Body of pancreas (tissue), 4 donors: ENCODE measurements at places on chromosomes 11 and 22. TPM values are rescaled to one million over a fixed set of nuclear protein-coding genes. Genes with fewer than 3 reads are reported as not detected.
A peak's percentile ranks its signal among the peaks of the same experiment; 100 is the strongest.

DNA sequence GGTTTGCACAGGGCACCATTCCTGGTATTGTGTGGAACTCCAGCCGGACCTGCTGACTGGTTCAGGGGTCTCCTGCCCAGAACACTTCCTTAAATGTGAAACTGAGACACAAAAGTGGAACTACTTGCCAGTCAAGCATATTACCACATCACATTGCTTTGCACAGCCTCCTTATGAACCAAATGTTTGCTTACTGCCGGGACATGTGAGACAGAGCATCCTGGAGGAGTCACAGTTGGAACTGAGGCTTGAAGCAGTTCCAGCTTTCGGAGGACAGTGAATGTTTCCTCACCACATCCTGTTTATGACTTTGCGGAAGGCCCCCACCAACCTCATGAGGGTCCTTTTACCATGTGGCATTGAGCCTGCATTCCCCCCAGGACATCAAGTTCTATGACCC is 105.8 kb upstream of the ARHGAP42 start:
- peak; percentile 22 for DNase-seq

- DNase-seq, result no peak
These were observed 109.9 kb upstream of the CADM1 start for GRCh38 chr11:115613986-115614632.

DNA sequence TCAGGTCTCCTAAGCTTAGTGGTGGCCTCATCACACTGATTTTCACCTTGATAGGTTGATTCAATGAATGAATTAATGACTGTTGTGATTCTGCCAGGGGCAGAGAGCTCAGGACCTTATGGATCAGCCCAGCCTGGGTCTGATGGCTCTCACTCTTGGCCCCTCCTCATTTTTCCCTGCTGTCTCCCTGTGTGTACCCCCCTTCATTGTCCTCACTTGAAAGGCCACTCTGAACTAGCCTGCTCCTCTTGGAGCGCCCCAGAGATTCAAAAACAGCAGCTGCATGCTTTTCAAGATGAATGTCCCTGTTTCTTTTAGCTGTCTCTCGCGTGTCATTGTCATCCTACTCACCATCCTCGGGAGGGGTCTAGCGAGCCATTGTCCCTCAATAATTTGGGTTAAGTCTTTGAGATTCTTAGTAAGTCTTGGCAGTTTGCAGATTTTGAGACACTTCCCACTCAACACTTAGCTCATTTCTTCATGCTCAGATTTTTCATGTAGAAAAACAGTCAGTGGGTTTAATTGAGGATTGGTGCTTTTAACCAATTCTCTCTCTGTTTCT is 42.5 kb upstream of the MICAL2 start:
- DNase-seq, result no peak

- no peak for DNase-seq
These were observed 7.7 kb upstream of the TCF20 start for GRCh38 chr22:42277988-42278776.

- DNase-seq, result peak; percentile 93
These were observed at the start of gene PIK3IP1 for GRCh38 chr22:31292236-31292989. Gene PIK3IP1, minus strand, starts transcription at chr22:31292488. Its CDS starts 144 bp downstream, at chr22:31292344.

GRCh38 chr11:77250881-77251640 is 50.4 kb downstream of the GDPD4 start:
- no peak for DNase-seq

- peak; percentile 64 for DNase-seq
These were observed 12.6 kb upstream of the MAPK8IP1 start for GRCh38 chr11:45872651-45873356.

- no peak for DNase-seq
These were observed 28.7 kb downstream of the AMOTL1 start for GRCh38 chr11:94796863-94797262.

DNA sequence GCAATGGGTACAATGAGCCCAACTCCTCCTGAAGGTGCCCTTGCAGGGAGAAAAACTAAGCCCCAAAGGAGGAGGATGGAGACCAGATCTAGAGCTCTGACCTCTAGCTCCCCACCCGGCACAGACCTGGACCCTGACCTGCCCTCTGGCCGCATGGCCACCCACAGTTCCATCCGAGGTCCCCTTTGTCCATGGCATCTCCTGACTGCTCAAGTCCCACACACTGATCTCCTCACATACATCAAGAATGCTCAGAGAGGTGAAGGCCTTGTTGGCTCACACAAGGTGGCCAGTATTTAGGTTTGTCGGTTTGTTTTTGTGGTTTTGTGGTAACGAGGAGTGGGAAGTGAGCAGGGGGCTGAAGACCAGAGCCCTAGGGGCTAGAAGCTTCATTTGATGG is 423.5 kb upstream of the B3GAT1 start:
- no peak for DNase-seq

DNA sequence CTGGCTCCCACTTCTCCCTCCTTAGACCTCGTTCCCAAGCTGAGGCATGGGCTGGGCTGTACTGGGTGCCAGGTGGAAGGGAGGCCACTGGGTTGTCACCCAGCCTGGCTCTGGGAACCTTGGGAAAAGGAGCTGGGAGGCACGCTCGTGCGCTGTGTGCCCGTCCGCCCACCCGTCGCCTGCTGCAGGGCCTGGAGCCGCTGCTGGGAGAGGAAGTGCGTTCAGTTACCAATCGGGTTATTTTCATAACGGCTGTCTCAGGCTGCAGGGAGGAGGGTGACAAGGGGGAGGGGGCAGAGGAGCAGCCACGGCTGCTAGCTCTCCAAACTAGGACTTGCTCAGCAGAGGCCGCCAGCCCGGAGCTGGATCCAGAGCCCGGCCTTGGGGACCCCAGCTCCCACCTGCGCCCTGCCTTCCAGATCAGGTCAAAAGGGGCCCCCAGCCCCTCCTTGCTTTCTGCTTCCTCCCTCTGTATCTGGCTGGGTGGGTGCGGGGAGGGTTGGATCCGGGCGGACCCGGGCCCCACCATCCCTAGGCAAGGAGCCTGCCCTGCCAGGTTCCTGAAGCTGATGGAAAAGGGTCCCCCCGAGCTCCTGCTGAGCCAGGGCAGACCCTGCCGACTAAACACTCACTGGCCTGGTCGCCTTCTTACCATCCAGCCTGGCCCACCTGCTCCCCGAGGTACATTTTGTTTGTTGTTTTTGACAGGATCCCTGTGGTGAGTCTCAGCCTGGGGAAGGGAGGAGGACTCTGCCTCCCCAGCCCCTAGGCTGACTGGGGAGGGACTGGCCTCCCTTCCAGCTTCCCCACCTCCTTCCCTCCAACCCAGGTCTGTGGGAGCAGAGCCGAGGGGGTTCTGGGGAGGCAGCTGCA is 14.3 kb downstream of the DGKZ start:
- peak; percentile 70 for DNase-seq

DNA sequence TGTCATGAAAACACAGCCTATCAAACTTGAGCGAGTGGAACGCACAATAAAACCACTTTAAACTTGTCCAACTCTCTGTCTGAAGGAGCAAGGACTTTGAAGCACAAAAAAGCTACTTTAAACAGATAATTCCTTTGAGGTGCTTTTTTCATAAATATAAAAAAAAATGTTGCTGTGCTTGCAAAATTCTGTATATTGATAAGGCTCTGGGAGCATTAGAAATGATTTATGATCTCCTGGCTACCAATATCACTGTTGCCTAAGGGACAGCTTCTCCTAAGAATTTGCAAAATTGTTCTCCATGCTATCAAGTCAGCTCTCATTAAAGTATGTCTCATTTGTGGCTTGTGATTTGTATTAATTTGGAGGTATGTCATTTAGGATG is 37.6 kb upstream of the LDLRAD3 start:
- DNase-seq, result no peak

DNA sequence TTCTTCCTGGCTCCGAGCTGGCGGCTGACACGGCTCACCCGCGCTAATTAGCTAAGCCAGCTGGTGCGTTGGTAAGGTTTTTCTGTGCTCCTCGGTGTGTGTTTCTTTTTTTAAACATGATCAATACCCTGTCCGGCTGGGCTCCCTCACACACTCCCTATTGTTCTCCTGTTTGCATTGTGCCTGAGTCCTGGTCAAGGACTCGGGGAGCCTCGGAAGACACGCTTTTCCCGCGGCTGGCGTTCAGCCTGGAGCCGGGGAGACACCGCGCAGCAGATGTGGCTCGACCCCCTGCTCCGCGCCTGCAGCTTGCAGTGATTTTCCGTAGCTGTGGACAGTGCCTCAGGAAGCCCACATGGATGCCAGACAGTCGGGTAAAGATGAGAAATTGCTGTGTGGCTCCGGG is 454.9 kb upstream of the CADM1 start:
- DNase-seq, result no peak

DNA sequence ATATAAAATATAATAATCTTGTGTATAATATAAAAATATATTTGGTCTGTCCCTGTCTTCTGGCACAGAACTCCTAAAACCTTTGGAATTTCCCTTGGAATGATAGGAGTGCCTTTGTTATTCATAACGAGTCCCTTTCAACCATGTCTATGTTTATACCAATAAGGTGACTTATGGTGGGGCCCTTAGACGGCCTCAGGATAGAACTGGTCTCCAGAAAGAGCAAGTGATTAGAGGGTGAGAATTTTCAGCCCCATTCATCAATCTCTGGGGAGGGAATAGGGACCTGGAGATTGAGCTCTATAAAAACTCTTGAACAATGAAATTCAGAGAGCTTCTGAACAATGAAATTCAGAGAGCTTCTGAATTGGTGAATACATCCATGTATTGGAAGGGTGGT is 18.4 kb upstream of the PICALM start:
- DNase-seq, result no peak

GRCh38 chr22:38745676-38746460 is 9.9 kb downstream of the SUN2 start:
- no peak for DNase-seq

- no peak for DNase-seq
These were observed 7.4 kb downstream of the HIRA start for GRCh38 chr22:19424186-19424500.

DNA sequence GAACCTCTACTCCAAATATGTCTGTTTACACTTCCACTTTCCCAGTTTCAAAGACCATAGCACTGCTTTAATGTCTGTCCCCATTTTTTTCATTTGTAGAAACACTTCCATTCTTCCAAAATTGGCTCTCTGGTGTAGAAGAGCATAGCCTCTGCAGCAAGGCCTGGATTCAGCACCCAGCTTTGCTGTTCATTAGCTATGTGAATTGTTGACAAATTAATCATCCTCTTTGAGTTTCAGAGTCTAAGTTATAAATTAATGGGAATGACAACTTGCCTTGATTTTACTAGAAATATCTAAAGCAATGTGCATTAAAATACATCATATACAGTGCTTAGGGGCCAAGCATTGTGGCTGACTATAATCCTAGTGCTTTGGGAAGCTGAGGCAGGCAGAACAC is 22.4 kb downstream of the GRIA4 start:
- no peak for DNase-seq

GRCh38 chr22:48434156-48434867 is 1393.4 kb downstream of the BRD1 start:
- DNase-seq, result no peak

GRCh38 chr11:110522471-110522870 is 92.7 kb downstream of the FDX1 start:
- no peak for DNase-seq

- no peak for DNase-seq
These were observed 32.6 kb downstream of the PPFIA1 start for GRCh38 chr11:70303070-70303469.

- DNase-seq, result no peak
These were observed 83.7 kb downstream of the TRAF6 start for GRCh38 chr11:36426226-36426848.

GRCh38 chr22:23705358-23705757 is 14.5 kb downstream of the RGL4 start:
- no peak for DNase-seq

- no peak for DNase-seq
These were observed 343.0 kb downstream of the RAB38 start for GRCh38 chr11:87832211-87832610.

- DNase-seq, result no peak
These were observed 2.3 kb upstream of the IRAG1 start for GRCh38 chr11:10695833-10696232.

DNA sequence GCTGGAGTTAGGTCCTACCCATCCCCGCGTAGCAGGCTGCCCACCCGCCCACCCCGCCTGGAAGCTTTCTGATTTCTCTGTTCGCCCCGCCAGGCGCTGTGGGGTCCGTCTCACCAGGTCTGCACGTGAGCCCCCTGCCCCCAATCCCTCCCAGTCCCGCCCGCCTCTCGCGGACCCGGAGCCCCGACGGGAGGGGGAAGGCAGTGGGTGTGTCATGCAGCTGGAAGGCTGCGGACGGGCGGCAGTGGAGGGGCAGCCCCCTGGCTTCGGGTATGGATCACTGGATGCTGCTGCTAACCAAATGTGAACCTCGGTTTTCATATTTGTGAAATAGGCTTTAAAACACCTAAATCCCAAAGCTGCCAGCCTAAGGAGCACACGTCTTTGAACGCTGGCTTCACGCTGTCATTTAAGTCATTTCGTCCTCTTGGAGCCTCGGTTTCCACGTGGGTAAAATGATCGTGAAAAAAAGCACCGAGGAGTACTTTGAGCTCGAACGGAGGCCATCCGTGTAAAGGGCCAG is 568 bp upstream of the BIK start:
- DNase-seq, result no peak

- no peak for DNase-seq
These were observed 122.3 kb downstream of the SPATA19 start for GRCh38 chr11:133723056-133723455.

DNA sequence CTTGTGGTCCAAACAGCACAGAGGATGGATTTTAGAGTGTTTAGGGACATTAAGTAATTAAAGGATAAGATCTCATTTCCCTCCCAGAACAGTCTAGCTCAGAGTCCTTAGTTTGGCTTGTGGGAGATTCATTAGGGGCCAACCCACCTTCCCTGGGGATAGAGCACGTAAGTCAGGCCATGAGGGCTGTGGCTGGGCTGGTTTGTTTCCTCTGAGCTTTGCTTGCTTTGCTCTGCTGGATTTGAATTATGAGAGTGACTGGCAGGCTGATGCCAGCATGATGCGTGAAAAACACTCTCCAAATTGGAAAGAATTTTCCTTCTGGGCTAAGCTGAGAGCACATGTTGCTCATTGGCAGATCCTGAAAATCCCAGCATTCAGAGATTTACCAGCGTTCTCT is 84.7 kb upstream of the HEPHL1 start:
- no peak for DNase-seq

SUN2 gene
- total RNA-seq, result 143 TPM

PIWIL4 gene
- 13.2 TPM for total RNA-seq

P2RY2 gene
- 2.1 TPM for total RNA-seq

IGF2 gene
- total RNA-seq, result 84.0 TPM

OR51Q1 gene
- total RNA-seq, result not detected

MMP13 gene
- not detected for total RNA-seq

JHY gene
- 2.3 TPM for total RNA-seq

AIP gene
- 21.4 TPM for total RNA-seq

C11orf98 gene
- total RNA-seq, result 18.2 TPM

GRIK4 gene
- total RNA-seq, result not detected

MS4A3 gene
- not detected for total RNA-seq

C22orf31 gene
- not detected for total RNA-seq

FOSL1 gene
- total RNA-seq, result 0.52 TPM

LDHAL6A gene
- not detected for total RNA-seq

ALG8 gene
- 30.3 TPM for total RNA-seq

JRKL gene
- total RNA-seq, result 6.0 TPM
